ENCODE measurements at places on chromosomes 16 and 17.

DNA sequence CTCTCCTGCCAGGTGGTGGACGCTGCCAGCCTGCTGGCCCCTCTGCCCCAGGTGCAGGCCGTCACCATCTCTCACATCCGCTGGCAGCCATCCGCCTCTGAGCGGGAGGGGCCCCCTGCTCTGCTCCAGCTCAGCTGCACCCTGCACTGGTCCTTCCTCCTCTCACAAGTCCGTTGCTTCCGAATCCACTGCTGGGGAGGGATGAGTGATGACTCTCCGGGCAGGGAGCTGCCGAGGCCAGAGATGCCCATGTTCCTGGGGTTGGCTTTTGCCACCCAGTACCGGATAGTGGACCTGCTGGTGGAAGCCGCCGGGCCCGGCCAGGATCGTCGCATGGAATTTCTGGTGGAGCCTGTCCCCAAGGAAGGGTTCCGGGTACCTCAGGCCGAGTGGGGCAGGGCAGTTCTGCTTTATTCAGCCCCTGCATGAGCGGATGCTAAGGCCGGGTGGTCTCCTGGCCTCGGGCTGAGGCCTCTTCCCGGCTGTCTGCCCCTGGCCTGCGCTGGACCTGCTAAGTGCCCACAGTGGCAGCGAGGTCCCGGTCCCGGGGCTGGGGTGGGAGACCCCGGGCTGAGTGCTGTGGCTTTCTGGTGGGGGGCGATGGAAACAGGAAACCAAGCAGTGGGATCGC lies 11.4 kb downstream of the ENGASE start:
- no peak for DNase-seq

DNA sequence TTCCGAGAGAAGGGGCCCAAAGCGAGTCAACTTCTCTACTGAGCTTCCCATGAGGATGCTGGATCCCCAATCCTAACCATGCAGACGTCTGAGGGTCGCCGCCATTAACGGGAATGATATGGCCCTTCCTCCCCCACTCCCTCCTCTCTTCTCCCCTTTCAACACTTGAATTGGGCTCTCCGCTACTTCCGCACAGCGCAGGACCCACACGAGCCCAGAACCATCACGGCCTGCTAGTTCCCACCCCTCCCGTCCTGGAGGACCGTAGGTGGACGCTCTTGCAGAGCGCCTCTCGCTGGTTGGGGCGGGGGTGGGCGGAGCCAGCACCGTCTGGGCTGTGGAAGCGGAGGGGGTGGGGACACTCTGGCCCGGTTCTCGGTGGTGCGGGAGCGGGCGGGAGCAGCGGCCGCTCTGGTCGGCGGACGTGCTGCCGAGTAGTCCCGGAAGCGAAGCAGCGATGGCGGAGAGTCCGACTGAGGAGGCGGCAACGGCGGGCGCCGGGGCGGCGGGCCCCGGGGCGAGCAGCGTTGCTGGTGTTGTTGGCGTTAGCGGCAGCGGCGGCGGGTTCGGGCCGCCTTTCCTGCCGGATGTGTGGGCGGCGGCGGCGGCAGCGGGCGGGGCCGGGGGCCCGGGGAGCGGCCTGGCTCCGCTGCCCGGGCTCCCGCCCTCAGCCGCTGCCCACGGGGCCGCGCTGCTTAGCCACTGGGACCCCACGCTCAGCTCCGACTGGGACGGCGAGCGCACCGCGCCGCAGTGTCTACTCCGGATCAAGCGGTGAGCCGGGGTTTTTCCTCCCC lies at the start of gene UBE2Z:
Gene UBE2Z (plus strand): TSS at position 361 of the 797 bp plus-strand sequence. CDS start 97 bp downstream, at position 458.
- peak; percentile 94 for DNase-seq

DNA sequence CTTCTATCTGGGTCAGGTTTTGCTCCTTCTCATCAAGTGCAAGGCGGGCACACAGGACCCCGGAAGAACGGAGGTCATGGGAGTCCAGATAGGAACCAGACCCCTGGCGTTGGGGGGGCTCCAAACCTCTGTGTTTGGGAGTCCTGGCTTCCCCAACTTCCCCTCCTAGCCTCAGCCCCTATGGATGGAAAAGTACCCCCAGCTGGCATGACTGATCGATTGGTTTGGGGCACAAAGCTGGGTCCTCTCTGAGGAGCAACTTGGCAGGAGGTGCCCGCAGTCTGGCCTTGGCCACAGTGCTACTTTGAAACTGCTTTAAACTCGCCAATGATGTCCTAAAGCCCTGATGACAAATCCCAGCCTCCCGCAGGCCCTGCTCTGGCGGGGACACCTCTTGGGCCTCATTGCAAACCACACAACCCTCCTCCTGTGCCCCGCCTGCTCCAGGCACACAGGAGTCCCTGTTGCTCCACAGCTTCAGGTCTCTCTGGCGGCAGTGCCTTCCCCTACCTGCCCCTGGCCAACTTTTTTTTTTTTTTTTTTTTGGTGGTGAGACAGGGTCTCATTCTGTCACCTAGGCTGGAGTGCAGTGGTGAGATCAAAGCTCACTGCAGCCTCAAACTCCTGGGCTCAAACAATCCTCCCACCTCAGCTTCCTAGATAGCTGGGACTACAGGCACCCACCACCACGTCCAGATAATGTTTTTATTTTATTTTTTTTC lies 38.0 kb upstream of the SNN start:
- DNase-seq = no peak

- DNase-seq = no peak
Observed at GRCh38 chr17:222172-222571, 40.7 kb upstream of the DOC2B start.

DNA sequence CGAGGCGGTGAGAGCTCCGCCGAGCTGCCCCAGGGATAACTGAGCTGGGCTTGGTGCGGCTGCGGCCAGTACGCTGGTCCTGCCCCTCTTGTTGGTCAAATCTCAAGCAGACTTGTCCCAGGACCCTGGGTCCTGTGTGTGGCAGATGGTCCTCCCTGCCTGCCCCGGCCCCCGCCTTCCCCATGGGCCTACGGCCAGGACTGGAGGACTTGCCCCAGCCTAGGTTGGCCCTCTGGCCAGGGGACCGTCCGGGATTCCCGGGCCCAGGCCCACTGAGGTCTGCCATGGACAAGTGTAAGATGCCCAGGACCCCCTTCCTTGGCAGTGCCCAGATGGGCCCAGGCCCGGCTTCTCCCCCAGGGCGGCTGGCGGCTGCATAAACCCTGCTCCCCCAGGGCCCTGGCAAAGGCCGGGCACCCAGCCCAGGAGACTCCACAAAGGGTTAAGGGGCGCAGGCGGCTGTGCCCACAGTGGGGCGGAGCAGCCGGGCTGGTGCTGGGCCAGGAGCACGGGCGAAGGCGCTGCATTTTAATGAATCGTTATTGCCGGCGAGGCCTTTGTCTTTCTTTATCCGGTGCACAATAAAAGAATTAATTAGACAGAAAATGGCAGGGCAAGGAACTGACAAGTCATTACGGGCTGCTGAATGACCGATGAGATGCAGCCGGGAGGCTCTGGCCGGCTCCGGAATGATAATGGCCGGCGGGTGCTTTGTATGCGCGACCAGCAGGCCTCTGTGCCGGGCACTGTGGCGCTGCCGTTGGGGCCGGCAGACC lies 9.1 kb downstream of the SOX8 start:
- no peak for DNase-seq

- no peak for DNase-seq
Observed at GRCh38 chr17:61416211-61416539, 16.5 kb downstream of the TBX2 start.

GRCh38 chr17:67403065-67403464 lies 26.0 kb downstream of the PITPNC1 start:
- no peak for DNase-seq

- peak; percentile 41 for DNase-seq
Observed at GRCh38 chr17:82775001-82775823, 23.3 kb downstream of the TBCD start.

- DNase-seq = peak; percentile 22
Observed at GRCh38 chr16:4709481-4709880, 16.1 kb downstream of the NUDT16L1 start.

DNA sequence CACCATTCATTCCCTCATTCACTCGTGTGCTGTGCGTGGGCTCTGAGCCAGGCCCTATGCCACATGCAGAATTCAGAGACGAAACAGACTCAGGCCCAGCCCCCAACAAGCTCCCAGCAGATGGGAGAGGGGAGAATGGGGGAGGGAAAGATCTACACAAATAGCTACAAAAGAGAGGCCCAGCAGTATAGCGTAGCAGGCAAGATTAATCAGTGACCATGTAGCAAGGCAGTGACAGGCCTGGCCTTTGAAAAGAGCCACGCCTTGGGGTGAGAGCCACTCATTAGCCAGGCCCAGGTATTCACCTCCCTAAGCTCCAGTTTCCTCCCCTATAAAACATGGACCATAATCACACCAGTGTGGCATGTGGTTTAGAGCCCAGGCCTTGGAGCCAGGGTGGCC lies 16.4 kb upstream of the KRT19 start:
- peak; percentile 28 for DNase-seq

GRCh38 chr17:37259030-37259735 lies 116.6 kb upstream of the C17orf78 start:
- DNase-seq = peak; percentile 63

DNA sequence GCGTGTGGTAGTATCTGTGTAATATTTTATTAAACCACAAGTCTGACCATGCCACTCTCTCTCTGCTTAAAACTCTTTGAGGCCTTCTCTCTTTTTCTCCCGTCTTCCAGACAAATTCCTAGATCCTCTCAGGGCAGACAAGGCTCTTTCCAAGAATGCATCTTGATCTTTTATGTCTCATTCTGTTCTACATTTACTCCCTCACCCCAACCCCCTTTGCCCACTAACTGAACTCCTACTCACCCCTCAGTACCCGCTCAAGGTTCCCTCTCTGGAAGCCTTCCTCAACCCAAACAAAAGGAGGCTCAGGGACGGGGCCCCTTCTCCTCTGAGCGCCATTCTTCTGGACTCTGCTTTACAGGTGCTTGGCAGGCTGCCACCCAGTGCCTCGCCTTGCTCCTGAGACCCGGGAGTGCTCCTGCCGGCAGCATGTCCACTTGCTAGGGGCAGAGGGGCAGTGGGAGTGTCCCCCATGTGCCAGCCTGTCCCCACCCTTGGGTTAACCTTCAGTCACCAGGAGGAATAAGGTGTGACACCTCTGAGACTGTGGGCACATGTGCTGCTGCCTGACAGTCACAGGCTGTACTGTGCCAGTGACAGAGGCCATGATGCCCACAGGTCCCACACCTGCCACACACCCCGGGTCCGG lies 9.2 kb downstream of the SLC13A2 start:
- DNase-seq = no peak

GRCh38 chr16:5870886-5871691 lies 773.5 kb upstream of the EEF2KMT start:
- no peak for DNase-seq

- no peak for DNase-seq
Observed at GRCh38 chr16:24747441-24747840, 18.0 kb downstream of the TNRC6A start.

- DNase-seq = peak; percentile 29
Observed at GRCh38 chr17:38921756-38922411, 3.5 kb upstream of the LASP1NB start.

- peak; percentile 64 for DNase-seq
Observed at GRCh38 chr17:3935140-3935542, 18.9 kb upstream of the P2RX1 start.

DNA sequence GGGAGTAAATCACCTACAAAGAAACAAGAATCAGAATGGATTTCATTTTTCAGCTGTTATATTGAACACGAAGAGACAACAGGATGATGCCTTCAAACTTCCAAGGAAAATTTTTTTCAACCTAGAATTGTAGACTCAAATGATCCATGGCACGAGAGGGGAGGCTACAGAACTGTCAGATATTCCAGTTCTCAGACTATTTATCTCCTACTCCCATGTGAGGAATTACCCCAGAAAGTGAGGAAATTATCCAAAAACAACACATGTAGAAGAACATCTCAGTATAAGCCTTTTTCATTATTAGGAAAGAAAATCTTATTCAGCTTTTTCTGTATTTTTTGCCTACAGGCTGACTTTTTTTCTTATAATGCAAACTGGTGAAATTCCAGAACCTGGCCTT lies 5.5 kb upstream of the ASGR2 start:
- DNase-seq = no peak

GRCh38 chr17:27669850-27670249 lies 38.9 kb downstream of the LGALS9 start:
- no peak for DNase-seq

DNA sequence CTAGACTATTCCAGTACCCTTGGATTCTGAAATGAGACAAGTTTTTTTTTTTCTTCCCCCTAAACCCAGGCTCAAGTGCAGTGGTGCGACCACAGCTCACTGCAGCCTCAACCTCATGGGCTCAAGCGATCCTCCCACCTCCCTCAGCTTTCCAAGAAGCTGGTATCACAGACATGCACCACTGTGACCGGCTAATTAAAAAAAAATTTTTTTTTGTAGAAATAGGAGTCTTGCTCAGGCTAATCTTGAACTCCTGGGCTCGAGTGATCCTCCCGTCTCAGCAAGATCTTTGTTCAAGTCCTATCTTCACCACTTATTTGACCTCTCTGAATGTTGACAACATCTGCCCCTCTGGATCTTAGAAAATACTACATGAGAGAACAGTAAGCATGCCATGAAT lies 26.6 kb upstream of the CORO6 start:
- no peak for DNase-seq

DNA sequence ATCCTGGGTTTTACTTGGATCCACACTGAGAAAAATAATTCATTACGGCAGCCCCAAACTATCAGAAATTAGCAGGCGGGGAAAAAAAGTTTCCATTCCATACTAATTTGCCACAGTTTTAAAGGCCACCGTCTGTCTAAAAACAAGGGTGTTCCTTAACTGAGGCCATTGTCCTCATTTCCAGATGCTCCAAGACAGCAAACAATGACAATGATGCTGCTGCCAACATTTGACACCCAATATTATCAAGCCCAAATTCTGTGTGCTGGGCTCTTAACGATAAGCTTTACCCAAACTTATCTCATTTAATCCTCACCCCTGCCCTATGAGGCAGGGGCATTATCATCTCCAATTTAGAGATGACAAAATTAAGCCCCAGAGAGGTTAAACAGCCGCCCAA lies 26.3 kb downstream of the CUEDC1 start:
- DNase-seq = no peak

- no peak for DNase-seq
Observed at GRCh38 chr17:4576161-4576558, 8.2 kb upstream of the SMTNL2 start.

DNA sequence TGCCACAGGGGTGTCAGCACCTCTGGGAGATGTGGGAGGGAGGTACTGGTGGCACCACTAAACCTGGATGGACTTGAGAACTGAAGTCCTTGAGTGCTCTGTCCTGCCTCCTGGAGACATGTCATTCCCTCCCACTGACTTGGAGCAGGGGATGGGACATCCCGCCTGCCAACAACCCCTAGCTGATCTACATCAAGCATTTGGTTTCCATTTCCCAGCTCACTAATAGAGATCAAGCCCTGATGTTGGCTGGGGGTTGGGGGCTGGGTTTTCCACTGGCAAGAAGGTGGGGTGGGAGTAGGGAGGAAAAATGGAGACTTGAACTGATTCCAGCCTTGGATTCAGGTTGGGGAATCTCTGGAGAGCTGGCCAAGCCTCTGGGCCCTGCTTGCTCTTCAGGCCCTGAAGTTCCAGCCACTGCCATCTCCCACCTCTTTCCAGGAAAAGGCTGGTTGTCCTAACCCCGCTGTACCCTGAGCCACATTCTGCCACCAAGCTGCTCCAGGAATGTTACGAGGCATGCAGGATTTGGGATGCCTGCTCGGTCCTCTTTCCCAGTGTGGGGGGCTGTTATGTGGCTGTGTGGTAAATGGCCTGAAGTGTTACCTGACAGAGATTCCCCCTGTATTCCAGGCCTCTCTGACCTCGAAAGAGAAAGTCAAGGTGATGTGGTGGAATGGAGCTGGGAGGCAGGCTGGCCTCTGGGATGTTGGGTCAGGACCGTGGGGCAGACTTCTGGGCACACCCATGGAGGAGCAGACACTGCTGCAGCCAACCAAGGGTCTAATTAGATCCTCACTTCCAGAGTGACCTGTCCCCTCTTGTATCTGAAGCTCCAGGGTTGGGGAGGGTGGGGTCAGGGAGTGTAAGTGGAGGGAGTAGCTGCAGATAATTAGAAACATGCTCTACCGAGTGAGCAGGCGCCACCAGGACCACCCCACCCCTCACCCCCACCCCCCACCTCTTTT lies 16.7 kb downstream of the IGFBP4 start:
- DNase-seq = no peak
